ENCODE measurements at places on chromosomes 7 and 10. TPM values are rescaled to one million over a fixed set of nuclear protein-coding genes. Genes with fewer than 3 reads are reported as not detected.

Gene GPRIN2
- total RNA-seq: 2.2 TPM

Gene TMEM229A
- not detected for total RNA-seq

DNA sequence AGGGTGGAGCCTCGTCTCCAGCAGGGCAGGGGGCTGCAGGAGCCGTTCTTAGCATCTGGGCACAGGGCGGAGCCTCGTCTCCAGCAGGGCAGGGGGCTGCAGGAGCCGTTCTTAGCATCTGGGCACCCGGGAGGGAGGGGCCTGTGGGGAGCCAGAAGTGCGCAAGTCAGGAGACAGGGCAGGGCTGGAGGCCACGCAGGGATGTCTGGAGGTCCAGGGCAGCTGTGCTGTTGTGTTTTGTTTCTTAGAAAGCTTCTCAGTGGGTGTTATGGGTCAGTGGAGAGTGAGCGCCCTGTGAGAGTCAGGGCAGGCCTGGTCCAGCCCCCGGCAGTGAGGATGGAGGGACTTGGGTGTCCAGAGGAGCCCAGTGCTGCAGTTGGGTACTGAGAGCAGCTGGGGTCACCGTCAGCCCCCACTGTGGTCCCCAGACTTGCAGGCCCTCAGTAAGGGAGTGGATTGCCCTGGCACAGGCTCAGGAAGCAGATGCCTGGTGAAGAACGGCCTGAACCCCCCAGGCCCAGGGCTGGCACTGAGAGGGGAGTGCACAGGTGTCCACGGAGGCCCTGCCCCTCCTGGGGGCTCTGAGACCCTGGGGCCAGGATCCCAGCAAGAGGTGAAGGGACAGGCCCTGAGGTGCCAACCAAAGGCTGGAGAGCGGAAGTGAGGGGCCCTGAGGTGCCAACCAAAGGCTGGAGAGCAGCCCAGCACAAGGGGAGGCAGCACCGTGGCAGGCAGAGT is 29.8 kb downstream of the FAM20C start:
- DNase-seq: no peak

Gene C1QL3
- total RNA-seq: not detected

GRCh38 chr7:43572516-43573049 is 10.3 kb upstream of the STK17A start:
- H3K36me3 ChIP-seq: no peaks in the 10 kb centered on the region
- no peaks in the 10 kb centered on the region for H3K27me3 ChIP-seq
- no peak overlapping the region for H3K4me3 ChIP-seq
- DNase-seq: peak; percentile 87

- no peak for DNase-seq
- peak within 1 kb of the TSS; percentile 76 for H3K4me3 ChIP-seq
- H3K27ac ChIP-seq: peak within 1 kb of the TSS; percentile 53
- H3K27me3 ChIP-seq: peaks cover 23% of the 10 kb centered on the region
- H3K4me1 ChIP-seq: peaks cover 36% of the 10 kb centered on the region
Measured at GRCh38 chr7:127252778-127253280, at the start of gene GRM8. TSS of gene GRM8 (minus strand) at chr7:127252941.
